Activated CD4-positive, alpha-beta T cell treated with anti-CD3 and anti-CD28 coated beads, Interleukin-2, amount 50 U/mL, for 48 hours (primary cell): ENCODE measurements at places on chromosomes 7 and 10.

GRCh38 chr10:80406204-80406603, 2.1 kb upstream of the PRXL2A start:
- DNase-seq: no peak

DNA sequence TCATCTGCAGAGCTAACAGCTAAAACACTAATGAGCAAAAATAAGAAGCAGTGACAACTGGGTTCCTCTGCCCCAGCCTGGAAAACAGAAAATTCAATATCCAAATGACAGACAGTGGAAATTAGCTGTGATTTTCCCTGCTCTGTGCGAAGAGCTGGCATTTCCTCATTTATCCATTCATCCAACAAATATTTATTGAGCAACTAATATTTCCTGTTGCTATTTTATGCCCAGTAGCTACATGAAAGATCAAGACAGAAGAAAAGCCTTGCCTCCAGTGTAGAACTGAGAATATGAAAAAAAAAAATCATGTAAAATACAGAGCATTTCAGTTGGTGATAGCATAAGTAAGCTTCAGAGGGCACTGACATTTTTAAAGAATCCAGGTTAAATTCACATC, 140.9 kb downstream of the ABCA13 start:
- no peak for DNase-seq

DNA sequence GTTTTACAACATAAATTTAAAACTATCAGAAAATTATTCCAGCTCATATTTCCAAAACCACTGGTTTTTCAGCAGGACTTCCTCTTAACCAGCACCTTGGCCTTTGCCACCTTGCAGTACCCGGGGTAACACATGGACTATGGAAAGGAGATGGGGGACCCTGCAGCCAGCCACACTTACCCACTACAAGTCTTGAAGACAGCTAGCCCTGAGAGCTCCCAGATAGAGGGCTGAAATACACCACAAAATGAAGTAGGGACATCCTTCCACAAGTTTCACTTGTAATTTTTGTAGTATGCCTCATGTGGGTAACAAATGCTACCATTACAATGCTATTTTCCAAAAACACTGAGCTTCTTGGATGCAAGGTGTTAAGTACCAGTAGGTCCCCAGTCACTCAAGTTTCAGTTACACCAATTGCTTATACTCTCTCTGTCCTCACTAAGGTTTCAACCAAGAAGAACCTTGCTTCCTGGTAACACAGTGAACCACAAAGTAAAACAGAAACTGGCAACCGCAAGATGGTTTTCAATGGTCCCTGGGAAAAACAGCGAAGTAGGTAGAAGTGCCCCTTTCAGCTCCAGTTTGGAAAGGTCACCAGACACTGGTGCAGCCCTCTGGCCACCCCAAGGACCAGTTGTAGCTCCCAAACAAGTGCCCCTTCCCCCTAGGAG, 110.9 kb downstream of the SGMS1 start:
- DNase-seq: peak; percentile 24

GRCh38 chr7:46229409-46229808, 308.3 kb upstream of the IGFBP3 start:
- DNase-seq: no peak

- no peak for DNase-seq
These were observed 176.2 kb downstream of the ST7 start for GRCh38 chr7:117129521-117129955.

- DNase-seq: no peak
These were observed 4.4 kb upstream of the GSTK1 start for GRCh38 chr7:143258831-143259230.

GRCh38 chr10:74598891-74599566, 227.4 kb upstream of the KAT6B start:
- no peak for DNase-seq

- DNase-seq: no peak
These were observed 13.1 kb downstream of the UBE3C start for GRCh38 chr7:157151626-157152339.

DNA sequence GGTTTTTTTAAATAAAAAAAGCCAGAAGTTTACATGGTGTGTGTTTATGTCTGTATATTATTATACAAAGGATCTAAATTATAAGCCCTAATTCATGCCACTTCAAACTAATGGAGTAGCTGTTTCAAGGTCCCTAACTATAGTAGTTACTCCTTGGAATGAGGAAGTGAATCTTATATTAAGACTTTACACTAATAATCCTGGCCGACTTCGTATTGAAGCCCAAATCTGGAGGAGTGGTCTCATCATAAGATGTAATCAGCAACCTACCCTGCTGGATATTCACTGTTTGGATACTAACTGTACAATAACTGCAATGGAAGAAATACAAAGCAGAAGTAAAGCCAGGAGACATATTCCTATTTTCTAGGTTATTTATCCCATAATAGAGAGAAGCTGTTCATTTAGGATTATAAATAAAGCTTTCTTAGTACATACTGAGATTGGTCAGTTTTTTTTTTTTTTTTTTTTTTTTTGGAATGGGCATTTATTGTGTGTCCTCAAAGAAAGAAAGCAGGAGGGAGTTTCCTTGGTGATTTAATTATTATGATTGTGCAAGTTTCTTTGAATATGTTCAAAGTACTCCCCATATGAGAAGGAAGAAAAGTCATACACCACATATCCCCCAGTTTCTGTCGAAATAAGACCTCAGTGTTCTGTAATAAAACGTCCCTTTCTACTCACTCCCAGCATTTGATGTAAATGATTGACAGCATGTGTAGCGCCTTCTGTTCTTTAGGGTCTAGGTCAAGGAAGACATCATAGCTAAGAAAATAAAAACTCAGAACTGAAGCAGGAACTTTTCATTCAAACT, 397.8 kb downstream of the EXOC4 start:
- no peak for DNase-seq

- no peak for DNase-seq
These were observed 320.5 kb downstream of the DGKB start for GRCh38 chr7:14582010-14582409.

DNA sequence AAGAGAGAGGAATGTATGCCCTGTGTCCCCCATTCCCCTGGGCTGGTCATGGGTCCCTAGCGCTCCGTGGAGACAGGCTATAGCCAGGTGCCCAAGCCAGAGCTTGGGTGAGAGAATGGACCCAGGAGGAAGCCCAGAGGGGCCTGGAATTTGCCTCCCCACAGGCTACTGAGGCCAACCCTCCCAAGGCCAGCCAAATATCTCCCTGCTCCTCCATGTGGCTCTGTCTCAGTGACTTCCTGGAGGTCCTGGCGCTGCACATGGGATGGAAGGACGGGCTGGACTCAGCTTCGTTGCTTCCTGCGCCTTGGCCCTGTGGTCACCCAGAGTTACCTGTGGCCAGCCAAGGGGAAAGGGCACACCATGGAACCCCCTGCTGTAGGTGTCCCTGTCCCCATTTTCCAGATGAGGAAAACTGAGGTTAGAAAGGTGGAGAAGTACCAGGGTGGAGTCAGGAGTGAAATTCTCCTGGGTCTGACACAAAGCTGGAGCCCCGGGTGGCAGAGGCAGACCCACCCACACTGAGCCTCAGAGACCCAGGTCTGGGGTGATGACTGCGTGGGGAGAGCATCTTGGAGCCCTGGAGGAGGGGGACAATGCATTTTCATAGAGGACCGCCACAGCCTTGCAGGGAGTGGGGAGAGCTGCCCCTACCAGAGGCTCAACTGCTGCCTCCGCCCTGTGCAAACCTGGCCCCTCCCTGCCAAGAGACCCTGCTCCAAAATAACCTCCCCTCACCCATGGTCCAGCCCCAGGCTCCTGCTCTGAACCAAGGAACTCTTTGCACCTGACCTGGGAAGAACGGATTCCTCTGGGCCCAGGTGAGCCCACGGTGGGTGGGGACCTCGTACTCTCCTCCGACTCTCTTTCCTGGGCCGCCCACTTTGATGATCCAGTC, 42.6 kb downstream of the TMEM270 start:
- no peak for DNase-seq

- DNase-seq: no peak
These were observed 50.9 kb upstream of the TM9SF3 start for GRCh38 chr10:96637709-96638108.

DNA sequence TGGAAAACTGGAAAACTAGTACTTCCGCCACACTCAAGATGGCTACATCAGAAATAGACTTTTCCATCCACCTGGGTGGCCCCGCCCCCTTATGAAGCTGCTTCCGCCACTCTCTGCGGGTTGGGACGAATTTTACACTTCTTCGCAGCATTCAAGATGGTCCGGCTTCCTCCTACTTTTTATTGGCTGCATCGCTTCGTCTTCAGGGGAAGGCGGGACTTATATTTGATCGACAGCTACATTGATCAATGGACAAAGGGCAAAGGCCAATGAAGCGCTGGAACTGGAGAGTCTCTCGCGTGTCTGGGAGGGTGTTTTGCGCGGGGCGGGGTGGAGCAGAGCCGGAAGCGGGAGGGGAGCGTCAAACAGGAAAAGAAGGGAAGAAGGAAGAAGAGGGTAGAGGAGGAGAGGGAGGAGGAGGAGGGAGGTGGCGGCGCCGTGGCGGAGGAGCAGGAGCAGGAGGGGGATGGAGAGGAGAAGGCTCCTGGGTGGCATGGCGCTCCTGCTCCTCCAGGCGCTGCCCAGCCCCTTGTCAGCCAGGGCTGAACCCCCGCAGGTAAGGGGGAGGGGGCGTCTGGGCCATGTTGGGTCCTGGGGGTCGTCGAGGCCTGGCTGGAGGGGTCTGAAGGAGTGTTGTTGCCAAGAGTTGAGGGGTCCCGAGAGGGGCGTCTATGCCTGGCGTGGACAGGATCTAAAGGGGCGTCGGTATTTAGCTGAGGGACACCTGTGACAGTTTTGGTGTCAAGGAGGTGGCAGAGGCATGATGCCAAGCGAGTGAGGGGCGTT, at the start of gene WBP1L:
Gene WBP1L, plus strand, starts transcription at position 361 of the 786 bp plus-strand sequence. Its CDS starts 106 bp downstream, at position 467.
- DNase-seq: peak; percentile 96

- no peak for DNase-seq
These were observed 51.1 kb downstream of the ADRB1 start for GRCh38 chr10:114094795-114095194.

DNA sequence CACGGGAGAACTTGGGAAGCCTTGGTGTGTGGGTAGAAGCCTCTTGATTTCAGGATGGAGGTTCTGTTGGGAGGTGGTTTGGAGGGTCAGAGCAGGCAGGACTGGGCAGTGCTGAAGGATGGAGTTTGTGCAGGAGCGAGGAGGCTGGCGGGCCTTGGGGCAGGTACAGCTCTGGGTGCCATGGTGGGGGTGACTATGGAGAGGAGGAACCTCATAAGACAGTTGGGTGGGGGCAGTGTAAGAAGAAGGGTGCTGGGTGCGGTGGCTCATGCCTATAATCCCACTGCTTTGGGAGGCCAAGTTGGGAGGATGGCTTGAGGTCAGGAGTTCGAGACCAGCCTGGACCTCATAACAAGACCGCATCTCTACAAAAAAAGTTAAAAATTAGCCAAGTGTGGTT, 54.7 kb upstream of the GTF2IRD1 start:
- DNase-seq: no peak

GRCh38 chr7:40761762-40762560, 627.2 kb downstream of the SUGCT start:
- no peak for DNase-seq

- no peak for DNase-seq
These were observed 182.1 kb upstream of the NAMPT start for GRCh38 chr7:106466867-106467266.

- DNase-seq: no peak
These were observed 21.0 kb downstream of the HIBADH start for GRCh38 chr7:27641581-27642230.

DNA sequence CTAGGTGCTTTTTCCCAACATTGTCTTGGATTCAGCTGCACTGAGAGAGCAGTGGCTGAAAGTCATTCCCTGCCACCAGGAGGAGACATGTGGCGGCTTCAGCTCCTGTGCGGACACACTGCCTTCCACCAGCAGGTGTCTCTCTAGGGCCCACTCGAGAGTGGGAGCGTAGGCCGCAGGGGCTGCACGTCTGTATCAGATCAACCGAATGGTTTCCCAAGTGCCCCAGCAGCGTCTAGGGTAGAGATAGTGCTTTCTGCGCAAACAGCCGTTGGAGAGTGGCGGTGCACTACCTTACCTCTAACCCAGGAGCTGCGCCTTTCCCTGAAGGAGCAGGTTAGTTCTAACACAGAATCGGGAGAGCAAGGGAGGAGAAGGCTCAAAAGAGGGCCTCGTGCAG, 31.7 kb downstream of the PAPOLB start:
- DNase-seq: peak; percentile 57

DNA sequence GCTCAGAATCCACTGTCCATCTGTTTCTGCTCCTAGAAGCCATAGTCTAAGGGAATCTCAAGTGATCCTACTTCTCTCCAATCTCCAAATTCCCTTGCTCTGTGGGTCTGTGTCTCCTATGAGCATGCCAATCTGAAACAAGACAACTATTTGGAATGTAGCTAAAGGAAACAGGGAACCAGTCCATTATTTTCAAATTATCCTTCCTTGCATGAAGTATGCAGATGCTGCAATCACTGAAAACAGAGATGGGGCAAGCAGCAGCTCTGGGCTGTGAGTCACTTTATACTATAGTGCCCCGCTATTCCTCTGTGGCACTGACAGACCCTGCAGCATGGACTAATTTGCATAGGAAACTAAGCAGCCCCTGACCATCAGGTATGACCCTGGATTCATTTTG, 76.9 kb upstream of the PRSS58 start:
- DNase-seq: no peak

GRCh38 chr7:76260171-76260703, 42.2 kb upstream of the HSPB1 start:
- DNase-seq: peak; percentile 37

- no peak for DNase-seq
These were observed 72.8 kb upstream of the PPIF start for GRCh38 chr10:79274279-79275104.

DNA sequence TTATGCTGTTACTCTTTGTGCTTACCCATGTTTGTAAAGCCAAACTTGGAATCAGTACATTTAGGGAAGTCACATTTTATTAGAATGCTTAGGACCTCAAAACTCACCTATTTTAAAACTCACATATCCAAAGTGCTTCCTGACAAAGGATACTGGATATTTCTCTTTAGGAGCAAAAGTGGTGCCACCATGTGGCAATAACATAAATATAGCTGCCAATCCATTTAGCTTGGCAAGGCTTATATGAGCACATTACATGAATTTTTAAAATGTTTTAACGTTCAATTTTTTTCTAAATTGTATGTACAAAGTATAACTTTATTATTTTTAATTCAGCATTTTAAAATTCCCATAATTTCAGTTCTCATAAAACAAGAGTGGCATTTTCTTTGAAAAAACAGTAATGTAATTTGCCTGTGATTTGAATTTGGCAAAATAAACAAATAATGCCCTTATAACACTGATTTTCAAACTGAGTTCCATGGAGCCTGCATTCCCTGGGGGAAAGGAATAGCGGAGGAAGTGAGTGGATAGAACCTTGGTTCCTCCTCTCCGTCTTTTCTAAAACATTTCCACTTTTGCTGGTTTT, 75.4 kb downstream of the HDAC9 start:
- no peak for DNase-seq

DNA sequence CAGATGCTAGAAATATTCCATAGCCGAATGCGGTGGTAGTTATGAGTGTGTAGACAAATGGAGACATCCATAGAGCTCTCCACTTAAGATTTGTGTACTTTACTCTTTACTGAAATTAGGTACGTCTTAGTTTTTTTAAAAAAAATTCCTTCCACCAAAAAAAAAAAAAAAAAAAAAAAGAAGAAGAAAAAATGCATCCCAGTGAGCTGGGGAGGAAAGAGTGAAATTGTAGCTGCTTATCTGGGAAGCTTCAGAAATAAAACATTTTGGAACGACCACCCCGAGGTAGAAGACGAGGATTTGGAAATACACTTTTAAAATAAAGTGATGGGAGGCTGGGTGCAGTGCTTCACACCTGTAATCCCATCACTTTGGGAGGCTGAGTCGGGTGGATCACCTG, 53.8 kb downstream of the RGS10 start:
- no peak for DNase-seq
